ENCODE measurements at places on chromosomes 3 and 15.
A peak's percentile ranks its signal among the peaks of the same experiment; 100 is the strongest.

DNA sequence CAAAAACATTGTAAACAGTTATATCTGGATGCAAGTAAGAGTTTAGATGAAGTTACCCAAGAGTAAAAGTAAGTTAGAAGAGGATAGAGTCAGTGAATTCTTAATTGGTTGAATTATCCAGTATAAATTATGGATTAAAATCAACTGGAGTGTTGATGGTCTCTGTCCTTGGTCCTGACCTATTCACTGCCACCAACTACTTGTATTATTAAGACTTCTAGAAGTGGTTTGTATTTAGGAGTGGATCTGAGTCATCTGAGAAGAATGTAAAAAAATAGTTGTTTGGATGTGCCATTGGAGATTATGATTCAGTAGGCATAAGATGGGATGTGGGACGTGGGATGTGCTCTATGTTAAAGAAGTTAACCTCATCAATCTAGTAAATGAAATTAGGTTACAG, 86.4 kb downstream of the SYNPR start:
- no peak for DNase-seq

DNA sequence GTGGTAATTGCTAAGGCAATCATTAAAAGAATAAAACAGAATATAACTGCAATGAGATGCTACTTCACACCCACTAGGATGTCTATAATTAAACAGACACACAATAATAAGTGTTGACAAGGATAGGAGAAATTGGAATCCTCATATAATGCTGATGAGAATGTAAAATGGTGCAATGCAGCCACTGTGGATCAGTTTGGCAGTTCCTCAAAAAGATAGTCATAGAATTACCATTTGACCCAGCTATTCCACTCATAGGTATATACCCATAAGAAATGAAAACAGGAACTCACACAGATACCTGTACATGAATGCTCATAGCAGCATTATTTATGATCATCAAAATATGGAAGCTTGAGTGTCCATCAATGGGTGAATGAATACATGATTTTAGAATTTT, 9.6 kb upstream of the RNF111 start:
- DNase-seq: no peak

- DNase-seq: peak; percentile 24
These were observed 1.2 kb downstream of the HRH1 start for GRCh38 chr3:11155341-11156025.

- no peak for DNase-seq
These were observed 33.5 kb downstream of the TGFBR2 start for GRCh38 chr3:30639937-30640336.

DNA sequence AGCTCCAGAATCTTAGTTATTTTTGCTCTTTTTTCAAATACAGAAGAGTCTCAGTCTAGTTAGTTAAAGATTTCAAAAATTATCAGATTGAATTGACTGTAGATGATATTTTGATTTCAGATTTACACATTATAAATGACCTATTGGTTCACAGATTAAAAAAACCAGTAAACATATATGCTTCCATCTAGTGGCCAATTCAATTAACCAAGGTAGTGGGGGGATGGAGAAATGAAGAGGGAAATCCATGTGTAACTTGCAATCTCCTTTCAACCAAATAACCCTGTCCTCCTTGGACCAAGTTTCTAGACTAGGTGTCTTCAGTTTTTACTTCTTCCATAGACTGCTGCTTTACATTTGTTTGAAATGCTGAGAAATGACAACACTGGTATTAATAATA, 789.8 kb downstream of the ROBO1 start:
- DNase-seq: peak; percentile 9

DNA sequence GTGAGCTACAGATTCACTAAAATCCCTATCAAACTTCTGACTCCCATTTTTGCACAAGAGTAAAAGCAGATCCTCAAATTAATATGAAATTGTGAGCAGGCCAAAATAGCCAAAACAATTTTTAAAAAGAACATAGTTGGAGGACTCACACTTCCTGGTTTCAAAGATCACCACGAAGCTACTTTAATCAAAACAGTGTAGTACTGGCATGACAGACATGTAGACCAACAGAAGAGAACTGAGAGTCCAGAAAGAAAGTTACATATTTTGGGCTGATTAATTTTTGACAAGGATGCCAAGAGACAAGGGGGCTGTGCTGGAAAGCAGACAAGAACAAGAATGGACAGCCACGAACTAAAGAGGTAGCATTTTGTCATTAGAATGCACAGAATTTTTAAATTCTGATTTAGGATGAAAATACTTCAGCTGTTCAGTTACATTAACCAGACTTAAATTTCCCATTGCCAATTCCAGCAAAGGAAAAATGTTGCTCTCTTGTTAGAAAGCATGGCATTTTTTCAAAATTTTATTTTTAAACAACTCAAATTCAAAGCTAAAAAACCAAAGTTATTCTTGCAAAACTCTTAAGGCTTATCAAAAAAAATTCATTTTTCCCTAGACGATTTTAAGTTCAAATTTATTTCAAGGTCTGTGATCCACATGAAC, 14.0 kb downstream of the RYK start:
- no peak for DNase-seq

DNA sequence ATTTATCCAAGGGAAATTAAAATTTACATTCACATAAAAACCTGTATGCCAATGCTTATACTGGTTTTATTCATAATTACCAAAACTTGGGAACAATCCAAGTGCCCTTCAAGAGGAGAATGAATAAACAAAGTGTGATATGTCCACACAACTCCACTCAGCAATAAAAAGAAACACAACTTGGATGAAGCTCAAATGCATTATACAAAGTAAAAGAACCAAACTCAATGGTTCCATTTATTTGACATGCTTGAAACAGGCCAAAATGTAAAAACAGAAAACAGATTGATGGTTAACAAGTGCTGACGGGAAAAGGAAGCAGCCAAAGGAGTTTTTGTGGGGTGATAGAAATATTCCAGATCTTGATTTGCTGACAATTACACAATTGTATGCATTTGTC, 23.5 kb downstream of the OCA2 start:
- no peak for DNase-seq

DNA sequence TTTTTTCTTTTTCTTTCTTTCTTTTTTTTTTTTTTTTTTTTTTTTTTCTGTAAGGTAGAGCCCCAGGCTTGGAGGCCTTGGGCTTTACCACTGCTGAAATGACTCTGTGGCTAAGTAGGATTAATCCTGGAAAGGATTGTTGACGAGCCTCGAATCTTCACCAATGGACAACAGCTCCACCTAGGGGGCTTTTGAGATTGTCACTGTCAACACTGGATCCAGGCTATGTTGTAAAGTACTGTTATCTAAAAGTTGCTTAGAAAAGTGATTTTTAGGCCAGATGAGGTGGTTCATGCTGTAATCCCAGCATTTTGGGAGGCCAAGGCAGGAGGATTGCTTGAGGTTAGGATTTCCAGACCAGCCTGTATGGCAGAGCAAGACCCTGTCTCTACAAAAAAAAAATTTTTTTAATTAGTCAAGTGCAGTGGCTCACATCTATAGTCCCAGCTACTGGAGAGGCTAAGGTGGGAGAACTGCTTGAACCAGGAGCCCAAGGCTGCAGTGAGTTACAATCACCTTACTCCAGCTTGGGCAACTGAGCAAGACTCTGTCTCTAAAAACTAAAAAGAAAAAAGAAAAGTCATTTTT, 41.6 kb downstream of the KLHL18 start:
- DNase-seq: peak; percentile 55

GRCh38 chr3:28940530-28940929, 340.3 kb upstream of the RBMS3 start:
- DNase-seq: no peak

GRCh38 chr3:59540696-59541095, 490.9 kb upstream of the CFAP20DC start:
- DNase-seq: no peak

DNA sequence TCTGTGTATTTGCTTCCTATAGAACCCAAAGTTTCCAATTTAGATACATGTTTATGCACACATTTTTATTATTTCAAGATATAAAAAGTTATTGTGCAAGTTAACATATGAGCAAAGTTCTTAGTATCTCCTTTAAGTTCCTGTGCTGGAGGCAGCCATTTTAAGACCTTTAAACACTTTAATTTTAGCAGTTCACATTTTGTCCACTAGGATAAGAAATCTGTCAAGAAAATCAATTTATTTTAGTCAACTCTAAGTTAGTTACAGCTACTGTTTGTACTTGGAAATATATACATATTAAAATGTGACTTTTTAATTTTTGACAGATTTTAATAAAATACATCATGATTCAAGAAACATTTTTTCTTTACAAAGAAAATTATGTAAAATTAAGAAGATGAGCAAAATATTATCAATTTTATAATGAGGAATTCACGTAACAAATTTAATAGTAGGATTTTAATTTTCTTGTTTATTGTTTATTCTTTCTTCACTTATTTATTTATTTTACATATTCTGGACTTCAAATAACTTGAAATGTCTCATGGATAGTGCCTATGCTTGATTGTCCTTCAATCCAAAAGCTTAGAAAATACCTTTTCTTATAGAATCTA, 402.6 kb upstream of the GBE1 start:
- DNase-seq: no peak

DNA sequence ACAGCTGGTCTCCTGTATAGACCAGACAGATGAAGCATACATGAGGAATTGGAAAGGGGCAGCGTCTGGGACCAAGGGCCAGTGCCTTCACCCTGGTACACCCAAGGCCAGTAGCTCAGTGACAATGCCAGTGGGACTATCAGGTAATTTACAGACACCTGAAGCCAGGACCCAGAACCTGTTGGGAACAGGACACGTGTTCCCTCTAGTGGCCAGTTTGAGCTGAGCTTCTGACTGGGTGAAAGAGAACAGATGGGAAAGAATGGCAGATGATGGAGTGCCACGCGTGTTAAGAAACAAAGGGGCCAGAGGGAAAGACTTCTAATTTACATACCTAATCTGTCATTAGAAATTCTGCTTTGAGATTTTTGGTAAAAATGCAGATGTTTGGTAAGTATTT, 5.1 kb upstream of the SLC25A38 start:
- DNase-seq: no peak

DNA sequence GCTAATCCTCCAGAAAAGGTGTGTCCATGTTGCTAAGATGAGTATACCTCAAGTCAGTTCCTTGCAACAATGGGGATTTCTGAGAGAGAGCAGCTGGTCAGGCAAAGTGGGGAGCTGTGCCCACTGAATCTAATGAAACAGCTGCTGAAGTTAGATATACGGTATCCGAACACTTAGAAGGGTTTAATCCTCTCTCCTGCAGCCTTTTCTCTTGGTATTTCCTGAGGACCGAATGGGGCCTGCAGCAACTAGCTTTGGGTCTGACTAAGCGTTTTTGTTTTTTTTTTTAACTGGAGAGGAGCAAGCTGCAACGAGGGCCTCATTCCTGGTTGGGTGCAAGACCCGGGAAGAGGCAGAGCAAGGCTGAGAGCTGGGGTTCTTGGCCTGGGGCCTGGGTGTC, 37.6 kb upstream of the BNC1 start:
- DNase-seq: no peak

GRCh38 chr3:143031327-143031726, 30.0 kb downstream of the U2SURP start:
- DNase-seq: no peak

GRCh38 chr3:147417551-147418295, 8.6 kb downstream of the ZIC1 start:
- DNase-seq: no peak

GRCh38 chr15:100278596-100279380, 63.0 kb downstream of the ADAMTS17 start:
- DNase-seq: no peak

DNA sequence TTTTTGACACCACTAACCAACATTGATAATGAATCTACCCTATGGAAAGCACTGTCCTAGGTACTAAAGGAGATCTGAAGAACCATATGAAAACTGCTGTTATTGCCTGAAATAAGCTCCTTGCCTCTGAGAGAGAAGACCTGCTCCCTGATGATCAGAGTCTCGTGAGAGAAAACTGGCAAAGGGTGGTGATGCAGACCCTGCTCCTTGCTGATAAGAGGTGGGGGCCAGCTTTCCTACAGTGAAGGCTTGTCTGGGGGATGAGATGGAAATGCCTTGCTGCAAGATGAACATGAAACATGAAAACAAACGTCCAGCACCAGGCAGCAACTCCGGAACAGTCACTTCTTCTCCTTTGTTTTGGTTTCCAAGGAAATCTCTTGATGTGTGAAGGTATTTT, 31.9 kb downstream of the RASGRP1 start:
- no peak for DNase-seq

DNA sequence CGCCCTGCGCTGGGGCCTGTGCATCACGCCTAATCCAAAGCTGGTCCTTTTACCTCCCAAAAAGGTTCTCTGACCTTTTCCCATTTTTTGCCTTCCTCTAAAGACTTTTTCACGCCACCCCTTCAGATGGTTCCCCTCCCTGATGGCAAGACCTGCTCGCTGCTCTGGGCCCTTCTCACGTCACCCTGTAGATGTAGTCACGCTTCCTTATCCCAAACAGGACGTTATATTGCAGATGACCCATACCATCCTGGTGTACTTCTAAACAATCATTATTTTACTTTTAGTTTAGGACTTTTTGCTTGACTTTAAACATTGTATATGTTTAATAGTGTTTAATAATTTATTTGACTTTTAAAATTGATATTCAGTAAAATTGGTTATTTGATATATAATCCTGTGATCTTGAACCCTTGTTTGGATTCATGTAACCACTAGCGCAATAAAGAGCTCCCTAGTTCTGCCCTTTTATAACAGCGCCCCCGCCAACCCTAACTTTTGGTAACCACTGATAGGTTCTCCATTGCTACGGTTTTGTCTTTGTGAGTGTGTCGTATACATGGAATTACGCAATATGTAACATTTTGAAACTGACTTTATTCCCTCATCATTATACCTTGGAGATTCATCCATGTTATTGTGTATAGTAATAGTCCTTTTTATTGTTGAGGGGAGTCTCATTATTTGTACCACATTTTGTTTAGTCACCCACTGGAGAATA, 159.0 kb upstream of the CHRNA7 start:
- DNase-seq: no peak

DNA sequence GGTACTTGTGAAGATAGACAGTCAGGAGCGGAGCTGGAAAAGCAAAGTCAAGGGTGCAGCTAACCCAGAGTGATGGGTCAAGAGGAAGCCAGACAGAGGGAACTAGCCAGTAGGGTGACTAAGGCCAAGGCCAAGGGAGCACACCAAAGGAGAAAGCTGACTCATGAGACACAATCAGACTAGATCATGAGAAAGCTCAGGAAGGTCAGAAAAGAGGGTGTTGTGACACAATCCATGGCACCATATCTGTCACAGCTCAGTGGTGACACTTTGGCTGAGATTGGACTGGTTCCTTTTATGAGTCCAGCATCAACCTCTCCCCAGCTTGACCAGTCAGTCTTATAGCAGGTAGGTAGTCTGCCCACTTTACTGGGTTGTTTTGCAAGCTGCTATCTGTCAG, 22.2 kb downstream of the P2RY1 start:
- no peak for DNase-seq

DNA sequence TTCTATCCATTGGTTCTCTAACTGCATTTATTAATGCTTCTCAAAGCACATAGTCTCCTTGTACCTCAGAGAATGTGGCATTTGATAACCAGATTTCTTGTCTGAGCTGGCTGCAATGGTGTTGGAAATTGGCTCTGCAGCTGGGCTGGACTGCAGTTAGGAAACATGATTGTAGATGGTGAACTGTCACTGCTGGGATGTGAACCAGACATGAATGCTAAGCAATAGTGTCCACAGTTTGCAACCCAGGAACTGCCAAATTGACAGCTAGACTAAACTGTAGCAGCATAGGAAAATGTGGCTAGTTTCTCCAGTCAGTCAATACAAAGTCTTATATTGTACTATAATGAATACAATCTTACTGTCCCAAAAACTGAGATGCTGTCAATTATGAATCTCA, 656.6 kb upstream of the GOLIM4 start:
- no peak for DNase-seq

Data from NCI-H146 (cell line).